ENCODE measurements at places on chromosomes 1 and 21. TPM values are rescaled to one million over a fixed set of nuclear protein-coding genes. Genes with fewer than 3 reads are reported as not detected.
A peak's percentile ranks its signal among the peaks of the same experiment; 100 is the strongest.

Gene LORICRIN
- total RNA-seq = not detected

Gene ADAMTS4
- total RNA-seq = 2.2 TPM

DNA sequence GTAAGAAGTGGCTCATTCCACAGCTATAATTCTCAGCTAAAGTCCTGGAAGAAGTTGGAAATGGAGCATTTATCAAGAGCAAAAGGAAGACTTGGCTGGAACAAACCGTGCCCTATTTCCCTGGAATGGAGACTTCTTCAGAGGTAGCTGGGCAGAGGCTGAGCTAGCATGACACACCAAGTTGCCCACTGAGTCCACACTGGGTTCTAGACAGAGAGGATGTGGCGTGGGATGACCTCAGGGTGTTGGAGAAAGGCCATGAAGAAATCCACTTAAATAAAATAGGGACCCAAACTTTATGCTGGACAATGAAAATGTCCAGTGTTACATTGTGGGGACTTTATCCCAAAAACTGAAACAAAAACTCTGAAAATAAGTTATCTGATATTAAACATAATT, 116.2 kb downstream of the KCNJ6 start:
- no peak for ATAC-seq

GRCh38 chr1:179087665-179088064, 5.8 kb downstream of the TOR3A start:
- no peak for ATAC-seq

DNA sequence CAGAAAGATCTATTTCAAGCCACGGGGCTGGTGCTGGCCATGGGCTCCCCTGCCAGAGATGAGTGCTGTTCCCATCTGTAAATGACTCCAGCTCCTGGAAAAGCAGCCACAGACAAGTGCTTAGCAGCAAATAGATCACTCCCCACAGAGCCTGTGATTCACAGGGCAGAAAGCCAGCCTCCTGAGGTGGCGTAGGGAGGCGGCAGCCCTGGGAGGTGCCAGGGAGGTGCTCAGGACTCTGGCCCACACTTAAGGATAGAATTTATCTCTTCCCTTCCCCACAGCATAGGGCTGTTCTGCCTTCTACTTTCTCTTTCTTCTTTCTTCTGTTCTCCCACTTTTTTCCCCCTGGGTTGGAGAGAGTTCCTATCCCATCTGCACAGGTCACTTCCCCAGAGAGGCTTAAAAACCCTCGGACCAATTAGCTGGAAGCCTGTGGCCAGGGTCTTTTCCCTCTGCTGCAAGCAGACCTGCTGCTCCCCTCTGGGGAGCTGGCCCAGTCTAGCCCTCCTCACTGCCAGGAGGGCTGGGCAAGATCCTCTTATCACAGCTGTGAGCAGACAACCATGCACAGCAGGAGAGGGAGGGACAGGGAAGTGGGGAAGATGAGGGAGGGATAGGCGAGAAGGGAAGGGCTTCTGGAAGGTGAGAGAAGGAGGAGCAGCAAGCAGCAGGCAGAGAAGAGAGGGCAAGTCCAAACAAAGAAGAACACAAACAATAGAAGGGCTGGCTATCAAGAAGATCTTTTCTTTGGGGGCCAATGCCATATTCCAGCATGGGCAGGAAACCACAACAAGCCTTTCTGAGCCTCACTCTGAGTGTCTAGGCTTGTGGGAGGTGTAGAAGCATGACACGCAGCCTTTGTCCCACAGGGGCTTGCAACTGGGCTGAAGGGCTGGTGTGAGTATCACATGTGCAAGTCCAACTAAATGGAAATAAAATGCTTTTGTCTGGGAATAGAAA, 41.0 kb downstream of the KCND3 start:
- peak; percentile 6 for ATAC-seq

GRCh38 chr1:15337656-15338402, 71.9 kb upstream of the EFHD2 start:
- ATAC-seq = no peak

Data from activated T-helper 17 cell treated with anti-CD3 and anti-CD28 coated beads, Interleukin-2, amount 50 U/mL, for 72 hours (primary cell).